ENCODE measurements at places on chromosomes 4 and X. TPM values are rescaled to one million over a fixed set of nuclear protein-coding genes. Genes with fewer than 3 reads are reported as not detected.

- no peak for DNase-seq
Observed at GRCh38 chrX:128717635-128718578, 665.7 kb upstream of the ACTRT1 start.

DNA sequence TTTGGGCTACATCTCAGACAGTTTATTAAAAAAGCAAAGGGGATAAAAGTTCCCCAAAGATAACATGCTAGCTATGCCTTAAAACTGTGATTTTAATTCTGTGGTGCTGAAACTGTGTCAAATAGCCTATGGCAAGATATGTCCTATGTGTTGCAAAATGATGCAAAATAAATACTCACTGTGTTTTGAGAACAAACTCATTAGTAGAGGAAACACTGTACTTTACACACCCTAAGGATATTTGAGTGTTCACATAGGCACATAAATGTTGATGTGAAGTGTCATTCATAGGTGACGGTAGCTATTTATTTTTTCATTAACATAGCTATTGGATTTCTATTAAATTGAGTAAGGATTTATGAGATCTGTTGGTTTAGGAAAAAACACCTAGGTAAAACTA, 351.9 kb downstream of the FAT4 start:
- DNase-seq, result no peak

Gene GAGE12D
- not detected for total RNA-seq

DNA sequence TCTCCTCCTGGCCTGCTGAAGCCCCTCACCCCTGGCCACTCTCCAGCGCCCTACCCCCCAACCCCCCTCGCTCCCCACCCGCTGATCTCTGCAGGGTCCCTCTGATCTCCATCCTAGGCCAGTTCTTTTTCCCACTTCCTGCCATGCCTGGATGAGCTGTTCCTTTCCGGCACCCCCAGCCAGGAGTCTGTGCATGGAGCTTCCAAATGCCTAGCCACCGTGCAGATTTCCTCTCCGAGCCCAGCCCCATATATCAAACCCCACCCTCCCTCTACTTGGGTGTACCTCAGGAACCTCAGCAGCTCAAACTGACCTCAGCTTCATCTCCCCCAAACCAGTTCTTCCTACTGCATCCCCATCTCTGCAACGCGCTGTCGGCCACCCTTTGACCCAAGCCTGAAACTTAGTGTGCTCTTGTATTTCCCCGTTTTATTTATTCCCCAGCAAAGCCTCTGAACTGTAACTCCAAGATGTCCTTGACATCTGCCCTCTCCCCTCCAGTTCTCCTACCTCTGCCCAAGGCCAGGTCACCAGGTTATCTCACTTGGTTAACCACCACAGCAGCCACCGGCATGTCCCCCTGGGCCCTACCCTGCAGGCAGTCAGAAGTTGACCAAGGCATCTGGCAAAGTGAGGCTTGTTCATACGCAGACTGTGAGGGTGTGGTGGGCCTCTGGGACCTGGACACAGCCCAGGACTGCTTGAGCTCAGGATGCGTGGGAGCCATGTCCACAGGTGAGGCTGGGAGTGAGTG, 194.9 kb upstream of the PSAPL1 start:
- DNase-seq, result no peak

- DNase-seq, result no peak
Observed at GRCh38 chrX:107667426-107667825, 39.1 kb downstream of the PRPS1 start.

Gene ADAM29
- not detected for total RNA-seq

DNA sequence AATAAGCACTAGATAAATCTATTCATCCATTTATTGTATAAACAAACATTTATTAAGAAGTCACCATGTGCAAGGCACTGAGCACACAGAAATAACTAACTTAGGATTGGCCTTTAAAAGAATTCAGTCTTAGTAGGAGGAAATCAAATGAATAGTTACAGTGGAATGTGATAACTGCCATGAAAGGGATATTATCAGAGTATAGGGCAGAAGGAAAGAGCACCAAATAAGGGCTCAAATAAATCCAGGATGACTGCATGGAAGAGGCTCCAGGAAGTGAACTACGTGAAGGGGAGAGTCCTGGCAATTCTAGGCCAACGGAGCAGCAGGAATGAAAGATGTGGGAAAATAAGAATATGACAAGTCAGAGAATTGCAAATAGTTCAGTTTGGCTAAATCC, 406.0 kb downstream of the INPP4B start:
- DNase-seq, result no peak

DNA sequence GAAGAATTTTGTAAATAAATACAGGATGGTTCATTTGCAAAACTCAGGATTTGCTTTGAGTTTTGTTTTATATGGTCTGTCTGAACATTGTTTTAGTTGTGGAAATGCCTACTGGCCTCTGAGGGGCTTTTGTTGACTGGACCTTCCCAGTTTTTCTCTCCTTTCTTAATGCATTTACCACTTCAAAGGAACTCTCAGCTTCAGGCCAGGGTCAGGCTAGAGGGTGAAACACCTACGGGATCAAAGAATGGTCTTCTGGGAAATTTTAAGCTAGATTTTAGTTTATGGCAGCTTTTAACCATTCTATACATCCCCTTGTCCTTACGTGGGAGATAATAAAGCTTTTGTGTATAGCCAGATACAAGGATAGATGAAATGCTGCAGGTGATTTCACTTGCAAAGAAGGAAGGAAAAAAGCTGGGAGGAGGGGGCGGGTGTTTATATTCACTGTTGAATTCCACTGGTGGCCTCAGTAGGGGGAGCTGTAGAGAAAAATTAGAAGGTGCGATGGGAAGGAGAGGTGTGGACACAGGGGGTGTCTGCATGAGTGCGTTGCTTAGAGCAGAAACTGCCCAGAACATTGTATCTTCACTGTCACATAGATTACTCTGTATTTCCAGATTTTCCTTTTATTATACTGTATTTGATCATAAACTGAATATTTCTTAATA, 151.8 kb downstream of the TSPAN5 start:
- no peak for DNase-seq

Gene SLC49A3
- 11.3 TPM for total RNA-seq

Gene KLHL8
- total RNA-seq, result 12.7 TPM

Gene MAGEC2
- total RNA-seq, result not detected

DNA sequence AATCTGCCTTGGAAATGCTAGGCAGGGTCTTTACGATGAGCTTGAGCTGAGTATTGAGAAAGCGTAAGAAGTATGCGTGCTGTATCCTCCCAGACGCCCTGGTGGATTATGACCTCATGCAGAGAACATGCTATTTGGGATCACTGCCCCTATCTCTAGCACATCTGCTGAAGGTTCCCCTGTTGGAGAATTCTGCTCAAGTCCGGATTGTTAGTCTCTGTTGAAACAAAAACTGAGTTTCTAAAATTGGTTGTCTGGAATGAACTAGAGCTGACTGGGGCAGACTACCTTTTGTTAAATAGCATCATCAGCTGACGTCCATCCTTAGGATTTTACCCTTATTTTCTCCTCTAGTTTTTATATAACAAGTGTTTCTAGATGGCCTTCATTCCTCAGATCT, 7.5 kb downstream of the FHDC1 start:
- DNase-seq, result no peak

Gene SLC4A4
- total RNA-seq, result 128 TPM

DNA sequence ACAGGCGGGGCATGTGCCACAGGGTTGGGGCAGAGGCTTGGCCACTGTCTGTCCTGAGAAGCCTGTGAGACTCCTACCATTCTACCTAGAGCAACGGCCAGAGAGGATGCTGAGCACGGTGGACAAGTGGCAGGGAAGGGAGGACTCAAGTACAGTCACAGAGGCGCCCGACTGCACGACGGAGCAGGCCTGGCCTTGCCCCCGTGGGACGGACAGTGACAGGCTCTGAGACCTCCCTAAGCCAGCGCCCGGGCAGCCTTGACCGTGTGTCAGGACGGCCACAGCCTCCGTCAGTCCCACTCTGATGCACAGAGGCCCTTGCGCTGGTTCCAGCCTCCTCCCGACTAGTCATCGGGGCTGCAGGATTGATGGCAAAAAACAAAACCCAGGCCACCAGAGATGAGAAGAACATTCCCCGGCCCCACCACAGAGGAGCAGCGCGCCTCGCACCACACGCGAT, 36.7 kb upstream of the MXD4 start:
- DNase-seq, result no peak

Gene DACH2
- total RNA-seq, result not detected

Gene VEGFC
- not detected for total RNA-seq

DNA sequence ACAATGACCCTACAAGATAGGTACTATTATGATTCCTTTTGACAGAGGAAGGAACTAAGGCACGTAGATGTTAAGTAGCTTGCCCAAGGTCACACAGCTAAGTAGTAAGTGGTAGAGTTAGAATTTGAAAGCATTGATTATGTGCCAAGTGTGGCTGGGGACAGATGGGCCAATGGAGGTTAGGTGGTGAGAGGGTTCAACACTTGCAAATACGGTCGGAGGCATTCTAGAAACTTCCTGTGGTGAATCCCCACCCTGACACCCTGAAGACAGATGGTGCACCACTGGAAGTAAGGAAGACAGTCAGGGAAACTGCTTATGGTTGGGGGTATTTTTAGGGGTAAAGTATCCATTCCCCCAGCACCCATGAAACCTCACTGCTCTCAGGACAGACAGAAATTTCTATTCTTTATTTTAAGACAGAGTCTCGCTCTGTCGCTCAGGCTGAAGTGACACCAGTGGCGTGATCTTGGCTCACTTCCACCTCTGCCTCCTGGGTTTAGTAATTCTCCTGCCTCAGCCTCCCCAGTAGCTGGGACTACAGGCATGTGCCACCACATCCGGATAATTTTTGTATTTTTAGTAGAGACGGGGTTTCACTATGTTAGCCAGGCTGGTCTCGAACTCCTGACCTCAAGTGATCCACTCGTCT, 142.5 kb downstream of the RASL11B start:
- no peak for DNase-seq

Gene POU3F4
- total RNA-seq, result not detected

Gene SH3BP2
- total RNA-seq, result 92.6 TPM

GRCh38 chr4:162422312-162422711, 258.5 kb upstream of the FSTL5 start:
- no peak for DNase-seq

GRCh38 chrX:28321286-28321685, 266.0 kb upstream of the IL1RAPL1 start:
- no peak for DNase-seq

Gene INTS6L
- 43.5 TPM for total RNA-seq

GRCh38 chr4:170089274-170089667, 485 bp downstream of the AADAT start:
- peak; percentile 10 for DNase-seq

Gene GC
- not detected for total RNA-seq

DNA sequence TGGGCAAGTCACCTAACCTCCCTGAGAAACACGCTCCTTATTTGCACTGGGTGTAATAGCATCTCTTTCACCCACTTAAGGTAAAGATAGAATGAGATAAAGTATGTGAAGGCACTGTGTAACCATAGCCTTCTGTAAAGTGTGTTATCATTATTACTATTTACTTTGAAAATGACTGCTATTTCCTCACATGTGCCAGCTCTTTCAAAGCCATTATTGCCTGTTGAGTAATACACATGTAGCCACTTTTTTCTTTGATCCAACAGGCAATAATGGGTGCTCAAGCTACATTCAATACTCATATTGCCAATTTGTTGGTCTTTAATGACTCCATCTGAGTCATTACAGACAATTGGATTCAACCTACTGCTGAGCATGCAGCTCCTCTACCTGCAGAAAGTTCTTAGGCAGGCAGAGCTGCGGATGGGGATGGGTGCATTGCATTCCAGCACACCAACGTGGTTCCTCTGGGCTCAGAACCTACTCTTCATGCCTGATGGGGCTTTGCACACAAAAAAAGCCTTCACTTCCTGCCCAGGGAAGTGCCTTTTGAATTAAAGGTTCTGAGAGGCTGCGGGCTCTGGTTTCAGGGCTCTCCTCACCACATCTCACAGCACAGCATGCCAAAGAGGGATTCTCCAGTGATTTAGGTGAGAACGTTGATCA, 9.7 kb downstream of the PTCHD1 start:
- DNase-seq, result no peak

GRCh38 chr4:30903502-30904214, 183.5 kb downstream of the PCDH7 start:
- no peak for DNase-seq

Gene GPRIN3
- 10.1 TPM for total RNA-seq

GRCh38 chr4:32658019-32658418, 1937.8 kb downstream of the PCDH7 start:
- no peak for DNase-seq

GRCh38 chrX:148020329-148020728, 39.2 kb downstream of the FMR1NB start:
- no peak for DNase-seq

DNA sequence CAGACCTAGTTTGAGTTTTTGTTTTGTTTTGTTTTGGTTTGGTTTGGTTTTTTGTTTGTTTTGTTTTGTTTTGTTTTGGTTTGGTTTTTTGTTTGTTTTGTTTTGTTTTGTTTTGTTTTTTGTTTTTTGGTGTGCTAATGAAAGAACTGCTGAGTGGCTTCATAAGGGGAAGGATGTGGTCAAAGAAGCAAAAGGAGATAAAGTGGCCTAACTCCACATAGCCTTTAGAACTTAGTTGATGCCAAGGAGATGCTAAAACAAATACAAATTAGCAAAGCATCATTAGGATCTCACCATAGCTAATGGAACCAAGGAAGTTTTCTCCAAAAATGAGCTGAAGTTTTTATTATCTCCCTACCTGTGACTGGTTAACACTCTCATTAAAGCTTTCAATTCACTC, 44.6 kb upstream of the TMEM164 start:
- DNase-seq, result no peak

DNA sequence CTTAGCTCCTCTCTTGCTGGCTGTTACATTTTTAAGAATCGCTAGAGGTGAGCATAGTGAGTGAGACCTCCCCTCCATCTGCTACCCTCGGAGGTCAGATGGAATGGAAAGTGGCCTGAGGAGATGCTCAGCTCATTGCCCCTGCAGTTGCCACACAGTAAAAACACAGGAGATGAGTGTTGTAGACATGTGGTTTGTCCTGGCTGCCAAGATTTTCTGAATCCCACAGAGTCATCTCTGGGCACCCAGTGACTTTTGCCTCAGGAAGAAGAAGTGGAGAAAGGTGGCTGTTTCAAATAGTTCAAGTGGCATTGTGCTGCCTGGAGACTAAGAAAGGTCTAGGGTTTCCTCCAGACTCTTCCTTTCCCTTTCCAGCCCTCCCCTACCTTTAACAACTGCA, 271.0 kb downstream of the STK32B start:
- no peak for DNase-seq

Gene MPP1
- 28.7 TPM for total RNA-seq

DNA sequence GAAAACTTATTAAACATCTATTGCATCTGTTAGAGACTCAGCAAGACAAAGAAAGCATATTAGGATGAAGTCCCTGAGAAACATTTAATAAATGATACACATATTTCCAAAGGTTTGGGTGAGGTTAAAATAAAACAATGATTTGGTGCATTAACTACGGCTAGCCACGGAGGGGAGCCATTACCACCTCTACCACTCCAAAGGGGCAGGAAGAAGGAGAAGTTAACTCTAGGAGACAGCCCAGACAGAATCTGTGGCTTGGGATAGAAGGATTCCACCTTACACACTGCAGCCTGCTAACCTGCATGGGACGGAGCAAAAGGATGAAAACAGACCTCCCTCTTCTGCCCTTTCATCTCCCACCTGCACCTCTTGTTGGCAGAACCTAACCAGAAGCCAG, 189.1 kb upstream of the C1QTNF7 start:
- DNase-seq, result no peak

GRCh38 chr4:163565226-163566135, 71.0 kb downstream of the TMA16 start:
- DNase-seq, result no peak

- no peak for DNase-seq
Observed at GRCh38 chrX:38856670-38857265, 55.5 kb downstream of the MID1IP1 start.
